ENCODE measurements at places on chromosomes 12 and 14.
A peak's percentile ranks its signal among the peaks of the same experiment; 100 is the strongest.

DNA sequence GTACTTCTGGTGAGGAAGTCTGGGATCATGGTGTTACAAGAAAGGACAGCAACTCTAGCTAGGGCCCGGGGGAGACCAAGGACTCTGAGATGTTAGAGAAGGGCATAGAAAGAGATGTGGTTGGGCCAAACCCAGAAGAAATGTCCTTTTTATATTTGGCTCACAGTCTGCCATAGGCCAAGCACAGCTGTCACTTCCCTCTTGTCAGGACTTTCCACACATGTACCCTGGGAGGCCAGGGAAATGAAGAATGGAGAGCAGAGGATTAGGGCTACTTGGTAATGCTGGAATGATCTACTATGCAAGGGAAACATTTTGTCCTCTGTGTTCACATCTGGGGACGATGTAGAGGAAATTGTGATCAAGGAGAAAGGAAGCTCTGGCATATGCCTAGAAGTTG is 9.2 kb downstream of the MYO1A start:
- no peak for DNase-seq

DNA sequence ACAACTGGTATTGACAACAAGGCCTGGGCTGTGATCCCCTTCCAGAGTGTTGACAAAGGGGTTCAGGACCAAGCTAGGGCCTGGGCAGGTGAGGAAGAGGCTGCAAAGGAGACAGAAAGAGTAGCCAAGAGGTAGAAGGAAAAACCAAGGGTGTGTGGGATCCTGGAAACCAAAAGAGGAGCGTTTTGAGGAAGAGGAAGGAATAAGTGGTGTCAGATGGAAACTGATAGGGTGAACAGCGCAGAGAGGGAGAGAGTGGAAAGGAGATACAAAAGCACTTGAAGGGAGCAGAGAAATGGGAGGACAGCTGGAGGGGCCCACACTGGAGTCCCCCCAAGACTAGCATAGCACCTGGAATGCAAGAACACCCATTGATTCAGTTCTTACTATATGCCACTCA is 8.3 kb upstream of the HVCN1 start:
- no peak for DNase-seq

- no peak for DNase-seq
Observed at GRCh38 chr12:64258576-64258975, 36.5 kb upstream of the KICS2 start.

DNA sequence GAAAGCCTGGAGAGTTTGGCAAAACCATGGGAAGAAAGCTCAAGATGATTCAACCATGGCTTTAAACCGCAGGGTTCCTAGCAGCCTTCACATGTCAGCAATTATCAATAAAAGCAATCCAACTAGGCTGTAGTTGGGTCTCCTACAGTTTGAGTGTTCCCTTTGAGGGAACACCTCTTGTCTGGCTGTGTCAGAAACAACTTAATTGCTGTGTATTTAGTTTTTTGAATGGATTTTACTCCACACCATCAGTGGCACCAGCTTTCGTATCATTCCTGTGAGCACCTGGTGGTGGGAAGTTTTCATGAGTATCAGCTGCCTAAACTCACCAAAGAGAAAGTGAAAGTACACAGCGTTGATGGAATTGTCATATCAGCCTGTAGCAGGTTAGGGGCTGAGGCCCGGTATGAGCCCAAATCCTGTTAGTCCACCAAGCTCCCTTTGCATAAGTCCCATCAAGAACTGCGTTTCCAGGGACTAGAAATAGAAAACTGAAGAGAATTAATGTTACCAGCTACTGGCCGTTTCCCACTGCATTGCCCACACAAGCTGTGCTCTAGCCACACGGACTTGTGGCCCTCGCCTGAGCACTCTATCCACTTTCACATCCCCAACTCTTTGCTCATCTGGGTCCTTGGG is 10.9 kb upstream of the IL26 start:
- DNase-seq, result no peak

GRCh38 chr14:77006132-77006531 is 22.4 kb downstream of the IRF2BPL start:
- no peak for DNase-seq

GRCh38 chr14:99410019-99410418 is 70.6 kb downstream of the SETD3 start:
- no peak for DNase-seq

GRCh38 chr12:32312049-32312670 is 87.2 kb upstream of the FGD4 start:
- peak; percentile 39 for DNase-seq

DNA sequence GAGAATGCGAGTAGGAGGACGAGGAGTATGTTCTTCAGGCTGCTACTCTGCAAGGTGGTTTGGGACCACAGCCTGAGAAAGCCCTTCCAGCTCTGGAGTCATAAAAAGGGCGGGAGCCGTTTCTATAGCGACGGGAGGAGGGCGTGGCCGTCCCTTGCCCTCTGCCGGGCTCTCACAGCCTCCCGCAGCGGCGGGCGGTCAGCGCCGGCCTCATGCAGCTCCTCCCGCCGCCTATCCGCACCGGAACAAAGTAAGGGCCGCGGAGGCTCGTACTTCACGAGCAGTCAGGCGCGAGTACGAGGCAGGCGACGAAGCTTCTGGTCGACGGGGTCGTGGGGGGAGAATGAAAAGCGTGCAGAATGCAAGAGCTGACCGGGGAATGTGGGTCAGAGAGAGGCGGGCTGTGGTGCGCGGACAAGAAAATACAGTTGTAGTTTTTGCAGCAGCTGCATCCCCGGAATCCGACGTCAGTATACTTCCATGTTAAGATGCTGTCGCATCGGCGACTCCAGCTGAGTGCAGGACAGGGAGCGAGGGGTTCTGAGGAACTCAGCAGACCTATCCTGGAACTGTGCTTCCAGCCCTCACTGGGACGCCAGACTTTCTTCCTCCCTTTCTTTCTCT is at the start of gene DYRK4:
Gene DYRK4, plus strand, starts transcription at position 175 of the 624 bp plus-strand sequence. Its CDS starts 38 bp downstream, at position 213.
- DNase-seq, result peak; percentile 95

DNA sequence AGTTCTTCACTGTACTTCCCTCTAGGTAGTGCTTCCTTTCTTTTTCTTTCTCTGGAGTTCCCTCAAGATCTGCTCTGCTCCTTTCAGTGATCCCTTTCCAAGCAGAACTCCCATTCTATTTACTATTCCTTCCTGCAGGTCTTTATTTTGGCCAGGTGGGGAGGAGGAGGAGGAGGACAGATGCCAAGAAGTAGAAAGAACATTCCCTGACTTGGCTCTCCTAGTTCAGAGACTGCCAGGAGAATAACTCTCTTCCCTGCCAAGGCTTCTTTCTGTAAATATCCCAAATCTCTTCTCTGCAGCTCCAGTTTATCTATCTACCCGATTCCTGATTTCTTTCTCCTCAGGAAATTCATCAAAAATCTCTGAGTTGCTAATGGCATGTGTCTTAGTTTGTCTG is 229.6 kb upstream of the TMEM260 start:
- DNase-seq, result no peak

DNA sequence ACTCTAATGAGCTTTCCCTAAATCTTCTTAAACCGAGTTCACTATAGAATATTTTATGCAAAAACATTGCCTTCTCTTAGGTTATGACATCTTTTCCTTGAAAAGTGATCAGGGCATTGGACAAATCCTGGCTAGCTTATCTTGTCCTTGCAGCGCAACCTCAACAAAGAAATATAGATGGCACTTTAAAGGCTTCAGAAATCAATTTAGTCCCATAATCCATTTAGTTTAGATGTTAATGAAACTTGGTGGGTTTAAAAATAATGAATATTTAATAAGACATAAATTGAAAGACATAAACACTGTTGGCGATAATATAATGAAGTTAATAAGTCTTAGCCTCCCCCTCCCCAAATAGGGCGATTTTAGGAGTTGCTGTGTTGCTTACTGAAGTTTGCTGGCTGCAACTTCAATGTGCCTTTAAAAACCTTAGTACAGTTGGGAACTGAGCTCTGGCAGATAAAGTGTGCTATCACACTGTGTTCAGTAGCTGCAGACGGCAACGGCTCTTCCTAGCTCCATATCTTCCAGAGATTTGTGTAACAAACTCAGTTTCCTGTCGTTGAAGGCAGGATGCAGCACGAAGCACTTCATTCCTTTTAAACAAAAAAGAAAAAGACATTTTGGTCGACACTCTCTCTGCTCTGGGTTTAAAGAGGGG is 19.5 kb downstream of the PLXNC1 start:
- DNase-seq, result no peak

DNA sequence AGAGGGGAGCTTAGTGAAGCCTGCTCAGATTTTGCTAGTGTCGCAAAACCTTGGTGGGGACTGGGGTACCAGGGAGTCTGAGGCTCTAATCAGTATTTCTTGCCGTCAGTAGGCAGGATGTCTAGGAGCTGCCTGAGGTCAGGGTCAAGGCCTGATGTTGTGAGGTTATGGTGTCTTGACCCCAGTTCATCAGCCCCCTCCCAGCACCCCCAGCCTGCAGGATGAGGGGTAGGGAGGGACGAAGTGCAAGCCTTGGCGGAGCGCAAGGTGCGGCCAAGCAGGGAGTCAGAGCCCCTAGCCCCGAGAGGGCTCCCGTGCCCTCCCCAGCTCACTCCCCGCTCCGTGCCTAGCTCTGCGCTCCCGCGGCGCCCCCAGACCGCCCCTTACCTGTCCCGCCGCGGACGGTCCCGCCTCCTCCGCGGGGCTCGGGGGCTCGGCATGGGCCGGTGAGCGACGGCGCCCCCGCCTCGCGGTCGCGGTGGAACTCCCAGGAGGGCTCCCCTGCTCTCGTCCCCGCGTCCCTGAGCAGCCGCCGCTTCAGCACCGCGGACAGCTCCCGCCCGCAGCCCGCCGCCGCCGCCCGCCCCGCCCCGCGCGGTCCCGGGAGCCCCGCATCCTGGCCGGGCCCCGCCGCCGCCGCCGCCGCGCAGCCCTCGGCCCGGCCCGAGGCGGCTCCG is 347 bp downstream of the SYNDIG1L start:
- DNase-seq, result peak; percentile 35

GRCh38 chr14:19920021-19920657 is at the start of gene OR4K5:
Gene OR4K5, plus strand, starts transcription at chr14:19920607. Its CDS starts 0 bp downstream, at chr14:19920607.
- no peak for DNase-seq

GRCh38 chr12:80766897-80767296 is 50.2 kb downstream of the MYF5 start:
- DNase-seq, result no peak

- no peak for DNase-seq
Observed at GRCh38 chr12:124369055-124369826, 74.3 kb downstream of the RFLNA start.

GRCh38 chr12:57620936-57621496 is 9.8 kb downstream of the ARHGEF25 start:
- DNase-seq, result peak; percentile 60

DNA sequence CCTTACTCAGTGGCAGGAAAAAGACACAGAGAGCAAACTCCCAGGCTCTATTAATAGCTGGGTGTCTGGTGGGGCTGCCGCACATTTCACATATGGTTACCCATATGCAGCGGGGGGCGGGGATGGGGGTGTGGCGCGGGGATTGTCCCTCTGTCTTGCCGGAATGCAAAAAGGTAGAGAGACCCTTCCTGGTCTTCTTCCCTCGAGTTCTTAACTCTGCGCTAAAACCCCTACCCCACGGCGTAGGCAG is 1.7 kb downstream of the PRMT8 start:
- no peak for DNase-seq

GRCh38 chr14:44979740-44980356 is 17.9 kb downstream of the TOGARAM1 start:
- no peak for DNase-seq

DNA sequence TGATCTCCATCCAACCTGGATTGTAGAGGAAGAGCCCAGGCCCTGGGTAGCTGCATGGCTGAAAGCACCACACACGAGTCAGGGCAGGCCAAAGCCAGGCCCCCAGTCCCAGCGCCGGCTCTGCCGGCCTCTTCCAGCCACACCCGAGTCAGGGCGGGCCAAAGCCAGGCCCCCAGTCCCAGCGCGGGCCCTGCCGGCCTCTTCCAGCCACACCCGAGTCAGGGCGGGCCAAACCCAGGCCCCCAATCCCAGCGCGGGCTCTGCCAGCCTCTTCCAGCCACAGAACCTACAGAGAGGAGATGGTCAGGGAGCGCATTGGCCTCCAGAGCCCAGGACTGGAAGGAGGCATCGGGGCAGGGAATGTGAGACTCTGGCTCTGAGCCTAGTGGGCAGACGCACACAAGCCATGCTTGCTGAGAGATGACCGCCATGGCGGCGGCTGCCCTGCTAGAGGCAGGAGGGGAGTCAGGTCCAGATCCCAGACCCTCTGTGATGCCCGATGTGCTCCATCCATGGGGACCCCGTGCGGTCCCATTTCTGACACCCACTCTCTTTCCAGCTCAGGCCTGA is 30.2 kb downstream of the BEGAIN start:
- no peak for DNase-seq

DNA sequence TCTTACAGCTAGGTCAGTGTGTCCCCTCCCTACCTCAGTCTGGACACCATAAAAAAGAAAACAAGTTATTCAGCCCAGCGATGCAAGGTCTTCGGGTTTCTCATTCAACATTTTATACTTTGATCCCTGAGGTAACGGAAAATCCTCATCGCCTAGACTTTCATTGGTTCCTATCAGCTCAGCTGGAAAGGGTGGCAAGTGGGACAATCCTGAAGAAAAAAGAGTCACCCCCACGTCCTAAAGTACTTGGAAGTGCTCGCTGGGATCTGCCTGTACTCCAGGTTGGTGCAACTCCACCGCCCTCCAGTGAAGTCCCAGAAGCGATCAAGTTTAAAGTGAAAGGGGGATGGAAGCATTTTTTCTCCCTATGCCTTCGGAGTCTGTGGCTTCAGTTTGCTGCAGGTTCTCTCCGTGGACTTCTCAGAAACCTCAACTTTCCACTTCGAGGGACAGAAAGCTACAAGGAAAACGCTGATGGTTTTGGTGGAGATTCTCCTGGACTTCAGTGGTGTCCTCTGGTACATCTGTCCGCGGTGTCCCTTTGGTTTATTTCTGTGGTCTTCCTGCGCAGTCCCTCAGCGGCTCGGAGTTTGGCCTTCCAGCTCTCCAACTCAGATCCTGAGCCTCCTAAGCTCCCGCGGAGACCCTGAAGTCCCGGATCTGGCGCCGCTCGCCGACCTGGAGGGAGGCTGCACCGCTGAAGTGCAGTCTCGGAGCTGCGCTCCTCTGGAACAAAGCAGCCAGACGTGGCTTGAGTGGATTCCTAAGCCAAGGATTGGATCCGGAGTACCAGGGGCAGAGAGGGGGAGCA is 1.8 kb upstream of the LRFN5 start:
- peak; percentile 92 for DNase-seq
